ENCODE measurements at places on chromosomes 12 and 14.

GRCh38 chr12:79250186-79250585 lies 385.6 kb downstream of the SYT1 start:
- DNase-seq, result no peak

GRCh38 chr14:89540830-89541470 lies 123.9 kb upstream of the FOXN3 start:
- peak; percentile 53 for DNase-seq

DNA sequence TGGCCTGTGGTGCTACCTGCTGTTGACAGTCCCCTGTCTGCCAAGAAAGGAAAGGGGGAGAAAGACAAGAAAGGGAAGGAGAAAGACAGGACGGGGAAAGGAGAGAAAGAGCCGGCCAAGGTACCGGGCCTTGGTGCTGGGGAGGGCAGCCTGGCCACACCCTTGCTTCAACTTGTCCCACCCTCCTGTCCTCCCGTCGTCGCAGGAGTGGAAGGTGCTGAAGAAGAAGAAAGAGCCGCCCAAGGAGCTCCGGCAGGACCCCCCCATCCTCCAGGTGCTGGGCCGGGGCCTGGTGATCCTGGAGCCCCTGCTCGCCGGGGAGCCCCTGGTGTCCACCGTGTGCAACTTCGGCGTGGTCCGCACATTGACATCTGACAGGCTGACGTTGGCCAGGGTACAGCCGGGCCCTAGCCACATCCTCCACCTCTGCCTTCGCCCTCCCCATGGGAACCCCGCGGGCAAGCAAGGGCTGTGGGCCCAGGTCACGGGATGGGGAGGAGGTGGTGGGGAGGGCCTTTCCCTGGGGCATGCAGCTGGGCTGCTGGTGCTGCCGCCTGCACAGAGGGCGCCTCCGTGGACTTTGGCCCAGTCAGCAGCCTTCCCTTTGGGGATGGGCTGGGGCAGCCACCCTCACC lies 2.9 kb upstream of the B3GNT4 start:
- DNase-seq, result no peak

GRCh38 chr14:72333357-72333756 lies 401.1 kb downstream of the RGS6 start:
- DNase-seq, result no peak

DNA sequence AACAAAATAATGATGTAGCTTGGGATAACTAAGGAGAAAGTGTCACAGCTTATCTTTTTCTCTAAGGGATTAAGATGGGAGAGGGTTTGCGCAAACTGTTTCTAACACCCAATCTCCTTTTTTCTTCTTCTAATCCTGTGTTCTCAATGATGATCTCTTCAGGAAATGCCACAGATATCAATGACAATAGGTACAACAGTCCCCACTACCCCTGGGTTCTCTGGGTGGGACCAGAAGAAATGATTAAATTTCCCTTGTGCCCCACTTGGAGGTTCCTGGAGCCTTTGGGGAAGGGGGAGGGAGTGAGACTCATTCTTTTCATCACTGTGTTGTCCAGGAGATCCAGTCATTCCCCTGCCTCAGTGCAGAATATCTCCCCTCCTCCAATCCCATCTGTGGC lies 8.6 kb upstream of the PIP4K2C start:
- DNase-seq, result no peak

Measured in kidney capillary endothelial cell (primary cell).